Sciatic nerve (tissue), 2 donors: ENCODE measurements at places on chromosomes 16 and 17. TPM values are rescaled to one million over a fixed set of nuclear protein-coding genes. Genes with fewer than 3 reads are reported as not detected.

- DNase-seq: no peak
These were observed 114.7 kb downstream of the ANKRD11 start for GRCh38 chr16:89375686-89376085.

DNA sequence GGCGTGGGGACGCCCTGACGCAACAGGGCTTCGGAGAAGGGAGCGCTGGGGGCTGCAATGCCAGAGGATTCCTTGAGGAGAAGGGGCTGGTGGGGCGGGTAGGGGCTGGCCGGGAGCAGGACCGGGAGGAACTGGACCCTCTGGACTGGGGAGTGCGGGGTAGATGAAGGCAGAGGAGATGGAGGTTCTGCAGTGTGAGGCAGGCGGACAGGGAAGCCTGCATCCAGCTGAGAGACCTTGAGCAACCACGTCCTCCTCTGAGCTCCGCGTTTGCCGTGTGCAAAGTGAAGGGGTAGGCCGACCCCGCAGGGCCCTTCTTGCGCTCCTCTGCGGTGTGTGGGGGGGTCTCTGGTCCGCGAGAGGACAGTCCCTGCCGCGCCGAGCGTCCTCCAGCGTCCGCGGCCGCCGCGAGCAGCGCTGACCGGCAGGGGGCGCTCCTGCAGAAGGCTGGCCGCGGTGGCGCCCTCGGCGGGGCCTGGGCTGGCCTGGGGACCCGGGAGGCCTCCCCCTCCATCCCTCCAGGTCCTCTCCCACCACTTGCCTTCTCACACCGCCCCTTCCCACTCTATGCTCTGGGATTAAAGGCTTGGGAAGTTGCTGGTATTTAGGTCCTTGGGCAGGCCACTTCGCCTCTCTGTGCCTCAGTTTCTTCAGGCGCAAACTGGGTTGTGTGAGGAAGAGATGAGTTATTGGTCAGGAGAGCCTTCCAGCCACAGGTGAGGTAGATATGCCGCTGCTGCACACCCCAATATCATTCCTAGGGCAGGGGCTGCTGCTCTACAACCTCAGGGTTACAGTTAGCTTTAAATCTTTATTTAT is 9.6 kb upstream of the WNT9B start:
- DNase-seq: no peak

DNA sequence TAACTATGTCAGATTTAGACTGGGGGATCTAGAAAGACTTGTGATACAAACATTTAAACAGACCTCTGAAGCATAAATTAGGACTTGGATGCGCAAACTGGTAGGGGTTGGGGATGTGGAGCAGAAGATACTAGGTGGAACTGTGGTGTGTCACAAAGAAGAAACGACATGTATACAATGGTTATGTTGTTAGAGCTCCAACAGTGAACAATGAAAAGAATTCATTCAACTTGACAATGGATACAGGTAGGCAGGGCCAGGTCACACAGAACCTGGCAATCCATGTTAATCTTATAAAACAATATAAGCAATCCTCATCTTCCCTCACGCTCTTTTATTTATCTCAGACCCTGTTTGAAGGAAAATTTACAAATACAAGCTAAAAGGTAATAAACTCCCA is 102.0 kb downstream of the CDC27 start:
- no peak for DNase-seq

Gene SCNN1B
- total RNA-seq: 2.3 TPM

Gene FBXL16
- 6.5 TPM for total RNA-seq

Gene RAC3
- 4.0 TPM for total RNA-seq
